ENCODE measurements at places on chromosomes 7 and 10. TPM values are rescaled to one million over a fixed set of nuclear protein-coding genes. Genes with fewer than 3 reads are reported as not detected.
A peak's percentile ranks its signal among the peaks of the same experiment; 100 is the strongest.

The TET1 gene
- polyA plus RNA-seq, result 0.22 TPM

The ZCWPW1 gene
- 7.9 TPM for polyA plus RNA-seq

The SUPV3L1 gene
- 48.3 TPM for polyA plus RNA-seq

The VDAC2 gene
- polyA plus RNA-seq, result 211 TPM

The INA gene
- not detected for polyA plus RNA-seq

The FAM171A1 gene
- 30.4 TPM for polyA plus RNA-seq

The LHFPL3 gene
- polyA plus RNA-seq, result not detected

The PLEKHS1 gene
- polyA plus RNA-seq, result 0.17 TPM

The HABP2 gene
- polyA plus RNA-seq, result 27.4 TPM

The OR2A42 gene
- polyA plus RNA-seq, result 0.13 TPM

The SRGN gene
- polyA plus RNA-seq, result 65.7 TPM

The SPDYE16 gene
- not detected for polyA plus RNA-seq

The SH2D4B gene
- polyA plus RNA-seq, result not detected

The SPDYE9 gene
- not detected for polyA plus RNA-seq

The CALML5 gene
- polyA plus RNA-seq, result not detected

The AVPI1 gene
- polyA plus RNA-seq, result 15.5 TPM

DNA sequence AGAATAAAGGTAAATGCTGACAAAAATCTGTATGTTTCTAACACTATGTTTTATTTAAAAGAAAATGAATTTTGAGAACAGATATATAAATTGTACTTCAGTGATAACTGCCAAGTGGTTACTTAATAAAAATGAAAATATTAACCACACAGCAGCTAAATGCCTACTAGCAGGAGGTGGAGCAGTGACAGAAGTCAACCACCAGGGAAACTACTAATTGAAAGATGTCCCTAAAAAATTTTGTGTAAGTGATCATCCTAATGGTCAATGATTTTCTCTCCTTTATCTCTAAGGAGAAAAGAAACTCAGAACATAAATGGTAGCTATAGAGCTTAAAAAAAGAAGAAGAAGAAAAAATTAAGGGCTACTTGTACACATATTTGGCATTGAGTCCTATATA, 22.9 kb downstream of the WNT16 start:
- no peak for DNase-seq

- peak; percentile 47 for DNase-seq
These were observed 363.9 kb downstream of the MALRD1 start for GRCh38 chr10:19412531-19412930.

DNA sequence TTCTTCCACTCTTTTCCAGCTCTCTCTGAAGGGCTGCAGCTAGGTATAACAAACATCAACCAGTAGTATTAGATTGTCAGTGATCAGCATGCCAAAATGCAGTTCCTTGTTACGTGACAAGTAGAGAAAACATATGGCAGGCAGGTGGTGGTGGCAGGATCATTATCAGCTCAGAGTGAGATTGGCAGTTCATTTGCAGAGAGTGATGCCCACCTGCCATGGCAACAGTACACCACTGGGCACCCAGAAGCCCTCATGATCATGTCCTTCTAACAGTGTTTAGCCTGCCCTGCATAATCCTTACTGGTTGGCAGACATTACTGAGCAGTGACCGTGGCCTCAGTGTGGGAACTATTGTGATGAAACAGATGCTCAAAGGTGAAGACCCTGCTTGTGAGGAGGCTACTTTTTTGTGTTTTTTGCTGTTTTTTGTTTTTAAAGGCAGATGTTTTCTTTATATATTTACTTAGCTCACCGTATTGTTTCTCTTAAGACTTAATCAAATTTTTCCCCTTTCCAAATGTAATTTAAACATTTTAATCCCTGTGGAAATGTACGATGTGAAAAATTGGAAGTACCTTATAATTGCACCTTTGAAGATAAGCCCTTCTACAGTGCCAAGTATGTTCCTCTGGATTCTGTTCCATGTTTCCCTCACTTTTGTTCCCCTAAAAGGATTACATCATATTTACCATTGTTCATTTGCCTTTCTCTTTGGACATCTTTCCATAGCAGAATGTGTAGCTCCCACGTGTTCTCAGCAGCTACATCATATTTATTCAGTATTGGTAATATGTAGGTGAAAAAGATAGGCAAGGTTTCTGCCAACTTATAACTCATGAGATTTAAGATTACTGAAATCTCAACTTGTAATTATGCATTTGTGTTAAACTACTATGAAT, 179.6 kb downstream of the SND1 start:
- DNase-seq, result no peak

GRCh38 chr7:91551377-91552175, 287.3 kb downstream of the FZD1 start:
- DNase-seq, result no peak

GRCh38 chr10:45370202-45370955, 3.6 kb upstream of the ALOX5 start:
- no peak for DNase-seq

DNA sequence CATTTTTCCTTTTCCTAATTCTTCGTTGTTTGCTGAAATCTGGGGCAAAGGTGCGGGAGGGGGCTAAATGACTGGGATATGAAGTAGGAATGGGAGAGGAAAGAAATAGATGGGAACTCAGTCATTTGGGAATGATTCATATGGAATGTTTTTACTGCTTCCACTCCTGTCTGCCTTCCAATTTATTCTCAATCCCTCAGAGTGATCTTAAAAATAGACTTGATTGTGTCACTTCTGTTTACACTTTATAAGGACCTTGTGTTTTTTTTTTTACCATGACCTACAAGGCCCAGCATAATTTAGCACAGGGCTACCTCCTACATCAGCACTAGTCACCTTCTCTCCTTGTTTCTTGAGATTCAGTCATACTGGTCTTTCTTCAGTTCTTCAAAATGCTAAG, 97.9 kb downstream of the PTEN start:
- no peak for DNase-seq

- peak; percentile 85 for DNase-seq
These were observed 2.6 kb downstream of the CLDN4 start for GRCh38 chr7:73833251-73833919.

DNA sequence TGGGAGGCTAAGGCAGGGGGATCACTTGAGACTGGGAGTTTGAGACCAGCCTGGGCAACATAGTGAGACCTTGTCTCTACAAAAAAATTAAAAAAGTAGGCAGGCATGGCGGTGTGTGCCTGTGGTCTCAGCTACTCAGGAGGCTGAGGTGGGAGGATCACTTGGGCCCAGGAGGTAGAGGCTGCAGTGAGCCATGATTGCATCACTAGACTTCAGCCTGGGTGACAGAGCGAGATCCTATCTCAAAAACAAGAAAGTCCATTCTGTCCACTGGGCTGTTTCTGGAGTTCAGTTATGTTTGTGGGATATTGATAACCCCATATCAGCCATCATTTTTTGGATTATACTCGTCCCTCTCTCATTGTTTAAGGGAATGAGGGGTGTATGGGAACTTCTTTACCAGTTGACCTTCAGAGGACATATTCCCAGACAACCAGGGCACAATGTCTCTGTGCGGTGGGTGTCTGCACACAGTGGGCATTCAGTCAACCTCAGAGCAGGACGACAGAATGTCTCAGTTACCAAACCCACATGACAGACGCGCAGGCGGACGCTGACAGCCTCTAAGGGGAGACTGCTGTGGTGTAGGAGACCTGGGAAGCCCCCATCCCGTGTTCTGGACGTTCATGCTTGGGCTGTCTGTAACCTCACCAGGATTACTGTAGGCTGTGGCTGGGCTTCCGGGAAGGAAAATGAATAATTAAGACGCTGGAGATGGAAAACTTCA, 69.4 kb downstream of the CARD11 start:
- peak; percentile 43 for DNase-seq

GRCh38 chr10:97542169-97543024, 30.2 kb upstream of the ANKRD2 start:
- peak; percentile 74 for DNase-seq

- DNase-seq, result no peak
These were observed 127.7 kb downstream of the ADARB2 start for GRCh38 chr10:1609648-1609970.

- DNase-seq, result no peak
These were observed 353.5 kb downstream of the TCERG1L start for GRCh38 chr10:130958003-130958402.

GRCh38 chr7:184294-185264, 7.8 kb upstream of the FAM20C start:
- DNase-seq, result peak; percentile 45

DNA sequence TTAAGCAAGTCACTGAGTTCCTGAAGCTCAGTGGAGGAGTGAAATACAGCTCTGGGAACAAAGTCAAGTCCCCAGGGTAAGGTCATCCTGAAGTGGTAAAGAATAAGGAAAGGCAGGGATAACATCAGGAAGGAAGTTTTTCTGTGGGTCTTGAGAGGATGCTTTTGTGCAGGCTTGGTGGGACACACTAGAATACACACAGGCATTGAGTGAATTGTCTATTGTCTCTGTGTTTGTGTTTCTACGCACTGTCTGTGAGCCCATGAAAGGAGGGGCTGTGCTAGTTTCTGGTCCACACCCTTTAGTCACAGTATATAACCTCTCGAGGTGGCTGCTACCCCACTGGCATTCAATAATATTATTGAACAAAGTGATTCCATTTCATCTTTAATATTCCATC, 95.8 kb upstream of the ABCB5 start:
- DNase-seq, result no peak

- DNase-seq, result peak; percentile 88
These were observed 1.2 kb upstream of the PFKFB3 start for GRCh38 chr10:6201516-6201975.

DNA sequence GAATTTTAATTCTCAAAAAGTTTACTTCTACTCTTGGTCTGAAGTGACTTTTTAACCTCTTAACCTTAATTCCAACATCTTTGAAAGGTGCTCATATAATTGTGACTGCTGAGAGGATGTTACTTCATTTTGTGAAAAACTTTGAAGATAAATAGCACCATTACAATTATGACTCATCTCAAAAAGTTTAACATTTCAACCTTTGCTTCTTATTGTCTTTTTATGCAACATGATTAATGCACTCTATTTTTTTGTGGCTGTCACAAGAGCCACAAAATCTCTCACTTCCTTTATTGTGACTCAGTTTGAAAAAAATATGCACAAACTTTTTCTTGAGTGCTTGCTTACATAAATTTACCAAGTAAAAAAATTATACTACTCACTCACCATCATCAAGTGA, 383.1 kb downstream of the LRRTM3 start:
- DNase-seq, result no peak

- DNase-seq, result no peak
These were observed 38.3 kb upstream of the CDCA7L start for GRCh38 chr7:21984042-21984441.

DNA sequence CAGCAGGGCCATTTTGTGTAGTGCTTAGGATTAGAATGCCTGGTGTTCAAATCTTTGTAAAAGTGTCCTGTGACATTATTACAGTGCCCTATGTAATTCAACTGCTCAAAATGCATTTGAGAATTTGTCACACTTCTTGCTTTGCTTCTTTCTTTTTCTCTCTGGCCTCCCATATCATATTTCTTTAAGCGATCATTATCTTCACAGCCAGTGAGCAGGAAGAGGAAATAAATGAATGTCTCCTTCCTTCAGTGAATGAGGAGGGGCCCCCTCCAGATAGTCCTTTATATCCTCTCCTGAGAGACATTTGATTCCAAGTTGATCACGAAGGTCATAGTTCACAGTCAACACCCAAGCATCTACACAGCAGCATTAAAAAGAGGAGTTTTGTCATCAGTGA, 425.1 kb upstream of the NPVF start:
- DNase-seq, result no peak

DNA sequence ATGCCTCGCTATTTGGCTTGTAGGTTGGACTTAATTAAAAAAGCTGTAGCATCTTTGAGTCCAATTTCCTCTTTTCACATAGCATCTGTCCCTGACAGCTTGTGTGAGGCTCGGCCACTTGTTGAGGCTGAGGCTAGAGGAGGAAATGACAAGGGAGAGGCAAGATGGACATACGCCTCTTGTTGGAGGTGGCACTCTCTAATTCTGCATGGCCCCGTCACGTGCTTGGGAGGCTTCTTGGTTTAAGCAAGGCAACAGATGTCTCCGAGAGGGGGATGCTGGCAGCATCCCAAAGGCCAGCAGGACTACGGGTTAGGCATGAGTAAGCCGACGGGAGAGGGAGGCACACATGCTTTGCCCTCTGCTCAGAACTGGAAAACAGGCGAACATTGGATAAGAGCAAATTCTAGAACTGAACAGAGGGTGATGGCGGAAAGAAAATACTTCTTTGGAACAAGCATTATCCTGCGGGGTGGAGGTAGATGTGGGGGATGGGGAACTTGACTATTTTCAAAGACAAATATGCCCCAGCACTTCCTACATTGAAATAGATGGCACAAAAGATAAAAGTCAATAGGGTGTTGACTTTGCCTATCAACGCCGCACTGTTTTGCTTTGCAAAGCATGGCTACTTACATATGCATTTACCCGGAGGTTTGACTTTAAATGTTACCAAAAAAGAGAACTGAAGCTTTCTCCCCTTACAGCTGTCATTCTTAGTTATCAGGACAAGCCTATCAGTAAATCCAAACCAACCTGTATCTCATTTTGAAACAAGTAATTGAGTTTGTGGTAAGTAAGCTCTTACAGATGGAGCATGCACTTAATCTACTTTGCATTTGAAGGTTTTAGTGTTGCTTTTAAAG, 94.8 kb downstream of the CHN2 start:
- no peak for DNase-seq

DNA sequence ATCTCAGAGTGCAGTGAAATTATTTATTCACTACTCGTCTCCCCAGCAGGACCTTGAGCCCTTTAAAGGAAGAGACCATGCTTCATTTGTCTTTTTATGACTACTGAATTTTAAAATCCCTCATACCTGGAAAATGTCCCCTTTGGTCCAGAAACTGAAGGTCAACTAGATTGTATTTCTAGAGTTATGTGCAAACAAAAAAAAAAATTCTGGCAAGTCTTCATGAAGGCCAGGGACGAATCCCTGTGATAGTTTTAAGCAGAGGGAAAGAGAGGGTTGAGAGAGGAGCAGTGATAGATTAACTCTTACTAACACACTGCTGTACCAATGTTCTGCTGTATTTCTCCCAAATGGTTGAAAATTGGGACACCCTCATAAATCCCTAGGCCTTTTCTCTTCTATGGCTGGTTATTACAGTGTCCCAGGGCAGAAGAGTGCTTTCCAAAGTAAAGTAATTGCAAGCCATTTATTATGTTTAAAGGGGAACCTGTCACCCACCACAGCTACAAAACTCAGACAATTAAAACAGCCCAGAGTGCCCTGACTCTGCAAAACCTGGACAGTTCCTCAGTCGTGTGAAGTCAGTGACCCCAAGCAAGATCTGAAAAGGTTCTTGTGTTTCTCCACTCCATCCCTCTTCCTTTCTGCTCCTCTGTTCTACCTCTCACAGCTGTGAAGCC, 182.8 kb upstream of the AOAH start:
- peak; percentile 55 for DNase-seq
